HEK293T (cell line): ENCODE measurements at places on chromosomes 12 and 14.
A peak's percentile ranks its signal among the peaks of the same experiment; 100 is the strongest.

GRCh38 chr12:114689075-114689994, 5.4 kb upstream of the TBX3 start:
- no peak for DNase-seq

- DNase-seq = no peak
Observed at GRCh38 chr14:61646366-61647116, 48.8 kb upstream of the HIF1A start.

DNA sequence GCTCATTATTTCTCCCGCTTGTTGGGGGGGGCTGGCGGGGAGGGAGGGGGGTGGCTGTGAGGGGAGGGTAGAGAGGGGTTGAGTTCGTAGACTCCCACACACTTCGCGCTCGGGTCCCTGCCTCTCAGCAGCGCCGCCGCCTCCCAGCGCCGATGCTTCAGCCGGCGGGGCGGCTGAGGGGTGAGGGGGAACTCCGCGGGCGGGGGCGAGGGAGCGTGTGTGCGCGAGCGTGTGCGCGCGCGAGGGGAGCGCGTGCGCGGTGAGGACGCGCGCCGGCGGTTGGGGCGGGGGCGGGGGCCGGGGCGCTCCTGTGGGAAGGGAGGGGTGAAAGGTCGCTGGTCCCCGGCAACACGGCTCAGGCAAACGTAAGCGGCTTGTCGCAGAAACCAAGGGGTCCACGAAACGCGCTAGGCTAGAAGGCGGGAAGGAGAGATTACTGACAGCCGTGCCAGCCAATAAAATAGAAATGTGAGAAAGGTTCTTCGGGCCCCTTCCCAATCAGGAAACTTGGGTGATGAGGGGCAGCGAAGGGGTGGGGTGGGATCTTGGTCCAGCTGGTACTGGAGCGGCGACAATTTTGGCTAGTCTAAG, 343 bp upstream of the NOVA1 start:
- peak; percentile 84 for DNase-seq

GRCh38 chr12:80791863-80792262, 75.2 kb downstream of the MYF5 start:
- no peak for DNase-seq

DNA sequence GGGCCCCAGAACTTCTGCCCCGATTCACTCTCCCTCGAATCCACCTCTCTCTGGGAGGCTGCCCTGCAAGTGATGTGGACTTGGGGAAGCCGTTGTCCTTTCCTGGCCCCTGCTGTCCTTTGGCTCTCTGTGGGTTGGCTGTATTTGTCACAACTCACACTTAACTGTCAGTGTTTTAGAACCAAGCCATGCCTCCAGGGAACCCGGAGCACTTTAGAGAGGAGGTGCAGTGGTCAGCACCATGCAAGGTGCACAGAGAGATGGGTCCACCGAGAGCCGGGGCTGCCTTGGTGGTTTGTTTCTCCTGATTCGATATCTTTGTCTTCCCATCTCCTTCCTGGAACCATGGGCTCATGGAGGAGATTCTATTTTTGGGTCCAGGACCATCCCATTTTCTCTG, 129.5 kb upstream of the RTL1 start:
- DNase-seq = no peak

DNA sequence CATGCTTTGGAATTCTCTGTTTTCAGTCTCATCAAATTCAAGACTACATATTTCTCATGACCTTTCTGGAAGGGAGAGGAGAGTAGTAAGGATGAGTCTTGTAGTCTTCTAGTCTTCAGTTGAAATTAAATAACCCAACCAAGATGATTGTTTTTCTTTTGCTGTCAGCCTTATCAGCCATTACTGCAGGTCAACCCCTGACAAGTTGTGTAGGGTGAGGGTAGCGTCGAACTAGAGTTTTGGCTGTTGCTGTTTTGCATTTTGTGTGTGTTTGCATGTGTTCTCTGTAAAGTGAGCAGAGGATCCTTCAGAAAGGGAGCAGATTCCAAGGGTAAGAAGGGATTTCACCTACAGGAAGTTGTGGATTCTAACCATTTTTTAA, 28.4 kb downstream of the DIP2B start:
- no peak for DNase-seq

DNA sequence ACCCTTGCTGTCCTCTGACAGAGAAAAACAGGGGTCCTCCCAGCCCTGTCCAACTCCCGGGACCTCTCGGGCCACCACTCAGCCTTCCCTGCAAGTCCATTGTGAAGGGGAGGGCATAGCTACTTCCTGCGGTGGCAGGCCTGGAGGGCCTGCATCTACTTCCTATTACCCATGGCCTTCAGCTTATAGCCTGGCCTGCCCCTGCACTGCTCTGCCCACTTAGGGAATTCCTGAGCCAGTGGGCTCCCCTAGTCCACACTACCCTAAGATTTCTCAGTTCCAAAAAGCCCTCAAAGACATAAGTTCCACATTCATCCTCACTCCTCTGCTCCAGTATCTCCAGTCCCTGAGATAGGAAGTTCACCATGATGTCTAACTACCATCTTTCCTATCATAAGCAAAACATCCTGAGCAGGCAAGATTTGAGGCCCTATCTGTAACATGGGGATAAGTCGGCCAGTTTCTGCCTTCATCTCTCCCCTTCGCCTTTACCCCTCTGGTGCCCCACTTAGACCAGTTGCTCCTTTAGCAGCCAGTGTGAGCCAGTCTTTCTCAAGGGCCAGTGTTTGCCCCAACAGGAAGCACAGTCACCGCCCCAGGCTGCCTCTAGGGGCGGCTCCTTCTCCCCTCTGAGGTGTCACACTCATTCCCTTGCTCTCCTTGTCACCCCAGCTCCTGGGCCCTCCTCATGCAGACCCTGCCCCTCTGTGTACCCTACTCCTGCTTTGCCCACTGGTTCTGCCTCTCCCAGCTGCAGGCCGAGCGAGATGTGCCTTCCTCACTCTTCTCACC, 10.9 kb downstream of the HDAC7 start:
- DNase-seq = no peak

DNA sequence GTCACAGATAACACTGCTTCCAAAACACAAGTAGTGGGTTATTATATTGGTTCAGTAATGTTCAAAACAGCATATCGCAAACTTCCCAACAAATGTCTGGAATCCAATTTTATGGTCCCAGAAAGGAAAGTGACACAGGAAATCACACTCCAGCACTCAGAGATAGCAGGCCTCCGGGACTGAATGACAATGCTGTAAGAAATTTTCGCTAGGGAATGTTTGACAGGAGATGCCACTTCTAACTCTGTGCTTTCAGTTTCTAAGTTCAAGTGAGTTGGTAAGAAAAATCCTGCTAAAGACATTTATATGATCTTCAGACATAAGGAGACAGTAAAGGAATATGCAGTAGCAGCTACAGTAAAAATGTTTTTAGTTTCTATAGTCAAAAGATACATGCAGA, 93.2 kb downstream of the SLC2A13 start:
- no peak for DNase-seq

- DNase-seq = no peak
Observed at GRCh38 chr12:44029194-44029593, 193.3 kb downstream of the TMEM117 start.

DNA sequence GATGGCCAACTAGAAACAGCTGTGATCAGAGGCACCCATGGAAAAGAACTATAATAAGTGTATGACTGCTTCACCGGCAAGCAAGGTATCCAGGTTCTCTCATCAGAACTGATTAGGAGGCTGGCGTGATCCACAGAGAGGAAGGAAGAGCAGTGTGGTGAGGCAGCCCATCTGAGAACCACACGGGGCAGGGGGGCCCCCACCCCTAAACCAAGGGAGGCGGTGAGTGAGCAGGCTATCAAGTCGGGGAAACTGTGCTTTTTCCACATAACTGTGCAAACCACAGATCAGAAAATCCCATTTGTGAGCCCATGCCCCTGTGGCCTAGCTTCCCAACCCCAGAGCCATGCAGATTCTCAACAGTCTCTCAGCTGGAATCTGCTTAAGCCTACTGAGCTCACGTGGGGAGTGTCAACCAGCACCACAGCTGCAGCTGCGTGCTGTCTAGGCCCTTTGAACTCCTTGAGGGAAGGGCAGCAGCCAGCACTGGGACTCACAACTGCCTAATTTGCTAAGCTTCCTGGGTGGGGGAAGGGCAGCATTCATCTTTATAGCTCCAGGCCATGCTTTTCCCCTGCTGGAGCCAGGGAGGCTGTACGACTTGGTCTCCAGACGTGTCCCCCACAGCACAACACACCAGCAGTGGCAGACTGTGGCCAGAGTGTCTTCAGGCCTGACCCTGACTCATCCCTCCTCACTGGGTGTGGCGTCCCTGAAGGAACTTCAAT, 444.4 kb upstream of the ATP2B1 start:
- no peak for DNase-seq
